Stimulated activated CD4-positive, alpha-beta T cell treated with anti-CD3 and anti-CD28 coated beads, Interleukin-4, amount 100 ng/mL, for 24 hours (primary cell): ENCODE measurements at places on chromosomes 2 and 18.

DNA sequence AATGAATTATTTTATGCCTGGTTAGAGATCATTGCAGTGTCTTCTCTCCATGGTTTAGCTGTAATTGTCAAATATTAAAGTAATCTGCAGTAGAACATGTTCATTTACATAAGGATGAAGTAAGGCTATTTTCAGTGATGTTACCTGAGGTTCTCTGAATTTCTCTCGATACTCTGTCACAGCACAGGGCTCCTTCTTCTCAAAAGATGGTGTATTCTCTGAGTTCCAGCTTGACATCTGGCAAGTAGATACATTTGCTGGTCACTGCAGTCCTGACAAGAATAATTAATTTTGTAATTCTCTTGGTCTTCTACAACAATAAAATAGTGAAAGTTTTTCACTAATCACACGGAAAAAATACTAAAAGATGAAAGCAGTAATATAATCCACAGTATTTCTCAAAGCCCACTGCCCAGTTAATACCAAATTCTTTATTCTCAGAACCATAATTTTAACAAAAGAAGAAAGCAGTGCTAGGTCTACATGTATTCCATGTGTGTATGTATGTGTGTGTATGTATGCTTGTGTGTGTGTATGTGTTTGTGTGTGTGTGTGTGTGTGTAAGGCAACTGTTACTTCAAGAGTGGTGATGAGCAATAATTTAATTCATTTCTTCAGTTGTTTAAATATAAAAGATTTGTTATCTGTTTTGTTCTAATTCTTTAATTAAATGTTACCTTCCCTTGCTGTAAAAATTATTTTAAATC lies 1165.5 kb upstream of the SLC39A10 start:
- no peak for DNase-seq

GRCh38 chr2:64787019-64787365 lies 133.3 kb upstream of the SERTAD2 start:
- DNase-seq = no peak

- DNase-seq = no peak
Observed at GRCh38 chr2:118698564-118698963, 148.9 kb downstream of the EN1 start.

DNA sequence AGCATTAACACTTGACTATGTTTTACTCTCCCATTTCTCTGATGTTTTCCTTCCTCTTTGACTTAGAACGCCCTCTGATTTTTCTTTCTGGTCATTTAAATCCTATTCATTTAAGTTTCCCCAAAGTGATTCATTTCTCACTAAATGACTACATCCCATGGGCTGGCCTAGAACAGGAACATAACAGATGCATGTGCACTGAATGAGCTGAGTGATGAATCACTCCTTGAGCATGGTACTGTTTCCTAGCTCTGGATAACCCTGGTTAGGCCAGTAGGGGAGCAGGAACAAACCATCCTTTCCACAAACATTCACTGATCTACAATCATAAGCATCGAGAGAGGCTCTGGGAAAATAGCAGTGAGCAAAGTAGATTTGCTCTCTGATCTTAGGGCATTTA lies 221.9 kb upstream of the SETBP1 start:
- DNase-seq = no peak

GRCh38 chr2:151543876-151544275 lies 134.2 kb downstream of the RIF1 start:
- no peak for DNase-seq

DNA sequence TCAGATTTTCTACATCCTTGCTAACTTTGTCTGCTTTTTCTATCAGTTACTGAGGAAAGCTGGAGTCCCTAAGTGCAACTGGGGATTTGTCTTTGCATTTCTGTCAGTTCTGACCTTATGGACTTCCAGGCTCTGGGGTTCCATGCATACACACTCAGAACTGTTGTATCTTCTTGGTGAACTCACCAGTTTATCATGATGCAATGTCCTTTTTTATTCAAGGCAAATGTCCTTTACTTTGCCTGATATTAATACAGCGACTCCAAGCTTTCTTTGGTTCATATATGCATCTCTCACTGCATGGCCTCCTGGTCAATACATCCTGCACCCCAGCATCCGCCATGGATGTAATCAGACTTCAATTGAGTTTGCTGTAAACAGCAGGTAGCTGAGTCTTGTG lies 44.7 kb downstream of the SLC66A2 start:
- no peak for DNase-seq

- DNase-seq = no peak
Observed at GRCh38 chr18:74115046-74115445, 32.6 kb downstream of the FBXO15 start.

GRCh38 chr2:187188783-187189631 lies 259.0 kb downstream of the CALCRL start:
- no peak for DNase-seq

DNA sequence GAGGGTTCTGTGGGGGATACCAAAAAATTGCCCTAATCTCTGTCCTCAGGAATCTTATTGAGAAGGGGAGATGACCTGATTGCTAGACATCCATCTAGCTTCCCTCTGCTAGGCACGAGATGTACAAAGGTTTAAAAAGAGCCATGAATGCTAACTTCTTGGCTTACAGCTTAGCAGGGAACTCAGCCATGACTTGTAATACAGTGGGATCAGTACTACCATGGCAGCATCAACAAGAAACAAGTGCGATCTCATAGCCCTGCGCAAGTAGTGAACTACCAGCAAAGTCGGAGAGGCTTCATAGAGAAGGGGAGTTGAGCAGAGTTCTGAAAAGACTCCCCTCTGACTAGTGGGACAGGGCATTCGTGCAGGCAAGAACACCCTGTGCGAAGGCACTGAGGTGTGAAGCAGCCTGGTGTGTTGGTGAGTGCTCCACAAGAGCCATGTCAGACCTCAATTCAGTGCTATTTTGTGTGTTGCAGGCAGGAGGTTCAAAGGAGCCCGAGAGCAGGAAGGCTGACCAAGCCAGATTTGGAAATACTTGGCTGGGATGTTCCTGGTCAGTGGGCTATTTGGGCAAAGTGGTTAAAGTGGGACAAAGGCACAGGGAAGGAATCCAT lies 130.0 kb downstream of the FMNL2 start:
- no peak for DNase-seq

DNA sequence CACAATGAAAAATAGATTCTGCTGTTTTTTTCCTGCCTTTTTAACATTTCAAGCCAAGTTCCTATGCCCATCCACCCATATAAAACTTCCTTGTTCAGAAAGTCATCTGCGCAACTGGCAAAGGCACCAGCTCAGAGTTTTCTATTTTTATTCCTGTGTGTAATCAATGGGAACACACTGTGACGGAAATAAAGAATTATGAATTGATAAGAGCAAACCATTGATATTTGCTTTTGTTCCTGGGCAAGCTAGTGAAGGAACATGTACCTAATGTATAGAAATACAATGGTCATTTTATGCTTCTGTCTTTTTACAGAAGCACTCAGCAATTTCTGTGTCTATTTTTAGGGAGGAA lies 30.8 kb upstream of the AAK1 start:
- DNase-seq = no peak

- no peak for DNase-seq
Observed at GRCh38 chr2:175463589-175464310, 282.2 kb upstream of the ATP5MC3 start.

DNA sequence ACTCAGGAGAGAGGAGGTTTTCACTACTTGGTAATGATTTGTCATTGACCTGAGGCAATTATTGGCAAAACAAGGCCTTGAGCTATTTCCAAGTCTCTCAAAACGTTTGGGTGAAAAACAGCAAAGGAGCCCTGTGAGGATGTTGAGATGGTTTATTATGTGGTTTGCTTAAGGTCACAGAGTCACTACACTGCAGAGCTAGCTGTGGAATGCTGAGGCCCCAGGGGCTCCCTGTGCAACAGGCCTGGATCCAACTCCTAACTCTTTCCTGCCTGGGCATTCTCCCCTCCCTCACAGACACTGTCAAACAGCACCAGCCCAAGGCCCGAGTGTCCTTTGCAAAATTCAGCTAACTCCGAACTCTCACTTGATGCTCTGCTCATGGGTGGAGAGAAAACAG lies 754.6 kb upstream of the SOX11 start:
- DNase-seq = no peak

DNA sequence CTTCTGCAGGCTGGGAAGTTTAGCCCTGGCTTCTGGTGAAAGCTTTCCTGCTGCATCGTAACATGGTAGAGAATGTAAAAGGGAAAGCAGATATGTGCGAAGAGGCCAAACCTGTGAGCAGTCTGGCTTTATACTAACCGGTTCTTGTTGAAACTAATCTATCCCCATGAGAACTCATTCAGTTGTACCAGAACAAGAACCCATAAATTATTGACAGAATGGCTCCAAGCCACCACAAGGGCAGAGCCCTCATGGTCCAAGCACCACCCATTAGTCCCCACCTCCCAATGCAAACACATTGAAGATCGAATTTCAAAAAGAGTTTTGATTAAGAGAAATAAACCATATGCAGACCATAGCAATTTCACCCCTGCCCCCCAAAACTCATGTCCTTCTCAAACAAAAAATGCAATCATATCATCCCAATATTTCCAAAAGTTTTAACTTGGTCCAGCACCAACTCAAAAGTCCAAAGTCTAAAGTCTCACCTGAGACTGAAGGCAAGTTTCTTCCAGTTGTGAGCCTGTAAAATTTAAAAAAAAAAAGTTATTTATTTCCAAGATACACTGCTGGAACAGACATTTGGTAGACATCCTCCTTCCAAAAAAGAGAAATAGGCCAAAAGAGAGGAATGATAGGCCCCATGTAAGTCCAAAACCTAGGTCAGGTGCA lies 318.9 kb downstream of the CNTNAP5 start:
- DNase-seq = no peak
